ENCODE measurements at places on chromosomes 11 and 22. TPM values are rescaled to one million over a fixed set of nuclear protein-coding genes. Genes with fewer than 3 reads are reported as not detected.

DNA sequence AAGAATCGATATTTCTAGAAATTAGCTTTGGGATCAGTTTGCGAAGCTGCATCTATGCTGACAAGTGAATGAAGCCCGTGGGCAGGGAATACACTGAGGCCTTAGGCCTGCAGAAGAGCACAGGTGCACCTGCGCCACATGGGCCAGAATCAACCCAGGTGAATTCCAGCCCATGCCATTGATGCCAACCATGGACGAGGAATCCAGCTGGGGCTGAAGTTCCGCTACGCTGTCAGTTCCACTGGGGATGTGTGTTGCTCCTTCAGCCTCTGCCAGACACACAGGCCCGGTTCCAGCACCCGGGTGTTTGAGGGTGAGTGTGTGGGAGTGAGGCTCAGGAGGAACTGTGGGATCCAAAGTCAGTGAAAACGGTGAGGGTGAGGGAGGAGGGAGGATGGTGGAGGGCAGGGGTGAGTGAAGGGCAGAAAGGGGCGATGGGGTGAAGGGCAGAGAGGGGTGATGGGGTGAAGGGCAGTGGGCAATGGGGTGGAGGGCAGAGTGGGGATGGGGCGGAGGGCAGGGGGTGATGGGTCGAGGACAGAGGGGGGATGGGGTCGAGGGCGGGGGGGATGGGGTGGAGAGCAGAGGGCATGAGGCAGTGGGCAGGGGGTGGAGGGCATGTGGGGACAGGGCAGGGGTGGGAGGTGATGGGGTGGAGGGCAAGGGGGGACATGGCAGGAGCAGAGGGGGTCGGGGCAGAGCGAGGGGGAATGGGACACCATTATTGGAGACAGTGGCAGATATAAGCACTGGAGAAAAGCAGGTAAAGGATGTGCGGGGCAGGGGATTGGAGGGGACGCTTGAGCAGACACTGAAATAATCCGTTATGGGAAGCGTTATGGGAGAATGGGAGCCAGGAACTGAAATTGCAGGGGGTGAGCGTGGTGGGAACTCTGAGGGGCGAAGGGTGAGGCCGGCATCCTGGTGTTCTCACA is 931.6 kb downstream of the BRD1 start:
- no peak for DNase-seq

Gene ASCL3
- not detected for total RNA-seq

- no peak for DNase-seq
These were observed 7.7 kb downstream of the EHBP1L1 start for GRCh38 chr11:65583589-65583988.

Gene C11orf42
- total RNA-seq = not detected

GRCh38 chr11:85590848-85591483 is 36.2 kb downstream of the DLG2 start:
- DNase-seq = peak; percentile 21

DNA sequence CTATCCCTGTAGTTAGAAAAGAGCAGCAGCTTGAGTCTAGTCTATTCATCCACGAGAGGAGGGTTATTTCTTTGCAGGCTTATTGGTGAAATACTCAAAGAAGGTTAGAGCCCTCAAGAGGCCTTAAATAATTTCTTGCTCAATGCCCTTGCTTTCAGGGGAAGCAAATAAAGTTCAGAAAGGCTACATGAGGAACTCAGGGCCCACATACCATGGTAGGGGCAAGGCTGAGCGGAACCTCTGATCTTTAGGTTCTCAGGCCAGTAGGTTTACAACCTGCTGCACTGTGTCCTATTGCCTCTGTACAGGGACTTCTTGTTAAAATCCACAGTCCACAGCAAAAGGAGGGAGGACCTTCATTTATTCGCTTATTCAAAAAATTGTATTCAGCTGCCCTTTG is 101.7 kb downstream of the ADAMTS15 start:
- no peak for DNase-seq

Gene TSSC4
- 56.6 TPM for total RNA-seq

- no peak for DNase-seq
These were observed 238.4 kb downstream of the BUD13 start for GRCh38 chr11:116534270-116534975.

Gene HSD17B12
- 80.5 TPM for total RNA-seq

Gene ANO5
- total RNA-seq = under 0.01 TPM

GRCh38 chr11:68498903-68499883 is 38.6 kb downstream of the PPP6R3 start:
- DNase-seq = no peak

DNA sequence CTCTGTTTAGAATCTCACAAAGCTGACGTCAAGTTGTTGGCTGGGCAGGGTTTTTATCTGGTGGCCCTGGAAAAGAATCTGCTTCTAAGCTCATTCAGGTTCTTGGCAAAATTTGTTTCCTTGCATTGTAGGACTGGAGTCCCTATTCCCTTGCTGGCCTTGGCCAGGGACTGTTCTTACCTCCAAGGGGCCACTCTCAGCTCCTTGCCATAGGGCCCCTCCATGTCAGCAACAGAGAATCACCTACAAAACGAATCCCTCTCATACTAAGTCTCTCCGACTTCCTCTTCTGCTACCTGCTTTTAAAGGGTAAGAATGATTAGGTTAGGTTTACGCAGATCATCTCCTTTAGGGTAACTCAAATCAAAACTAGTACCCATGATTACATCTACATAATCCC is 63.2 kb downstream of the PARVA start:
- no peak for DNase-seq

Gene CENPM
- total RNA-seq = 34.2 TPM

Gene SPI1
- total RNA-seq = not detected

GRCh38 chr11:287821-288477 is 977 bp upstream of the PGGHG start:
- no peak for DNase-seq

- peak; percentile 49 for DNase-seq
These were observed 1.6 kb downstream of the SPTBN2 start for GRCh38 chr11:66727282-66728037.

GRCh38 chr22:45320357-45320976 is 10.7 kb downstream of the FAM118A start:
- no peak for DNase-seq

Gene PPP2R1B
- 52.6 TPM for total RNA-seq

DNA sequence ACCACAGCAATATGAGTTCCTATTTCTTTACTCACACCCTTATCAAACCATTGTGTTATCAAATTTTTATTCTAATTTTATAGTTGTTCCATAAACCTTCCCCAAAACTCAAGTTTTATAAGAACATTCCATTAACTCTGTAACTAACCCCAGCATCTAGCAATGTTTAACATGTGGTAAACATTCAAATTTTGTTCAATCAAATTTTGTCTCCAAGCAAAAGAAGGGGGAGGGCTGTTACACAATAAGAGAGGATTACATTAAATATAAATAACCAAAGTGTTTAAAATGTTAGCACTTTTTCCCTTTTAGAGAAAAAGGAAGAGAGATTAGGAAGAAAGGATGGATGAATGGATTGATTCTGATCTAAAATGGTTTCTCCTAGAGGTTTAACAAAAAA is 20.5 kb downstream of the RBFOX2 start:
- DNase-seq = no peak

Gene NXPE2
- total RNA-seq = not detected

- DNase-seq = no peak
These were observed 860 bp downstream of the PRMT3 start for GRCh38 chr11:20388096-20389055.

- no peak for DNase-seq
These were observed 1.0 kb upstream of the MAPK12 start for GRCh38 chr22:50262460-50262911.

- no peak for DNase-seq
These were observed 55.8 kb upstream of the ADSL start for GRCh38 chr22:40290516-40290915.

All from dermis blood vessel endothelial cell (primary cell).